Psoas muscle (tissue), 8 donors: ENCODE measurements at places on chromosomes 7 and 10. TPM values are rescaled to one million over a fixed set of nuclear protein-coding genes. Genes with fewer than 3 reads are reported as not detected.
A peak's percentile ranks its signal among the peaks of the same experiment; 100 is the strongest.

GRCh38 chr10:79378647-79379511 lies 31.6 kb downstream of the PPIF start:
- DNase-seq, result peak; percentile 42

The TMEM236 gene
- 0.93 TPM for polyA plus RNA-seq

DNA sequence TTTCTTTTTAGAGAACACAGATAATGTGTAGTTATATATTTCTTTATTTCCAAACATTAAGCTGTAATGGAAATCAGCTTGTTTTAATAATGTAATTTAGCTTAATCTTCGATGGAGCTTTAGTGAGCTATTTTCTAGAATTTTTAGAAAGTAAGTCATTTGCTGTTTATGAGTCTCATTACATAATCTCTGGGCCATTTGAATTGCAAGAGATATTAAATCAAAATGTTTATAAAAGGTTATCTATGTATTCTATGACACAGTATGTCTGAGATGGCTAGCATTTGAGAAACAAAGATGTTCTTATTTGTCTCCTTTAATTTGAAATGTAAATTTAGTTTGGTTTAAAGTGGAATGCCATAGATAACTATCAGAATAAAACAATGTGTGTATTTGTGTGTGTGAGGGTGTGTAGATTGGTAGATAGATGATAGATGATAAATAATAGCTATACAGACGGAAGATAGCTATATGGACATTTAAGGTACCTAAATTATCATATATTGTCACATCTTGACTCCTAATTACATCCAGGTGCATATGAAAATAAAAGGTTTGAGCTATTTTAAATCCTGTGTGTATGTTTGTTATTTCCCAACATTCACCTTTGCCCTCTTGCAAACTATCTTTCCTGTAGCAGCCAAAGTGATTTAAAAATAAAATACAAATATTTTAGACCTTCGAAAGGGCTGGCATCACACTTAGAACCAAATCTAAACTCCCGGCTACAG lies 478.0 kb upstream of the KLF6 start:
- no peak for DNase-seq

DNA sequence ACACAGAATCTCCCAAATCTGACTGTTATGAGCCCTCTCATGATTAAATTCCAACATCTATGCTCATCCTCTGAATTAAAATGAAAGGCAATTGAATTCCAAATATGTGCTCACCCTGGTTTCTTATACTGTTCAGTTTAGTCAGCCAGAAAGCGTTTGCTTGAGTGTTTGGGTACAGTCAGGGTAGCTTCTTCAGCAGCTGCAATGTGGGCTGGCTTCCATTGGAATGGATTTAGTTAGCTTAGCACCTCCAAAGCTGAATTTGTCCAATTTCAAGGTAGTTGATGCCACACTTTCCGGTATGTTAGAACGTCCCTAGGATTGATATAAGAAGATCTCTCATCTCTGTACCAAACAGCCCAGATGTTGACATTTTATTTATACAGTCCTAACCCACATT lies 9.3 kb downstream of the KLHL7 start:
- no peak for DNase-seq

The ACTL6B gene
- not detected for polyA plus RNA-seq

DNA sequence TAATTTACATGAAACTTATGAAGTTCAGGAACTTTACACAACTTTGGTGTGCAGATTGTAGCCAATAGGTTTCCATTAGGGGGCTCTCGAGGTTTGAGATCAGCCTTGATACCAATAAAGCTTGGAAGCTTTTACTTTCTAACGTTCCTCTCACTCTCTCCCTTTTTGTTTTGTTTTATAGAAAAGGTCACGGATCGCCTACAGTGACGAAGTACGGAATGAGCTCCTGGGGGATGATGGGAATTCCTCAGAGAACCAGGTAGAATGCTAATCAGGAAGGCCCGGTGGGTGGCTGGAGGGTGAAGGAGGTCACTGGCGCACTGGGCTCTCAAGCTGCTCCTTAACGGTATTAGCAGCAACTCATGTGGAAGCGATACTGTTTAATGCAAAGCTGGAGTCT lies 79.9 kb downstream of the VTI1A start:
- no peak for DNase-seq
